ENCODE measurements at places on chromosomes 6 and 20. TPM values are rescaled to one million over a fixed set of nuclear protein-coding genes. Genes with fewer than 3 reads are reported as not detected.
A peak's percentile ranks its signal among the peaks of the same experiment; 100 is the strongest.

SLC52A3 gene
- not detected for polyA plus RNA-seq

LY6G5C gene
- polyA plus RNA-seq: 5.0 TPM

DNA sequence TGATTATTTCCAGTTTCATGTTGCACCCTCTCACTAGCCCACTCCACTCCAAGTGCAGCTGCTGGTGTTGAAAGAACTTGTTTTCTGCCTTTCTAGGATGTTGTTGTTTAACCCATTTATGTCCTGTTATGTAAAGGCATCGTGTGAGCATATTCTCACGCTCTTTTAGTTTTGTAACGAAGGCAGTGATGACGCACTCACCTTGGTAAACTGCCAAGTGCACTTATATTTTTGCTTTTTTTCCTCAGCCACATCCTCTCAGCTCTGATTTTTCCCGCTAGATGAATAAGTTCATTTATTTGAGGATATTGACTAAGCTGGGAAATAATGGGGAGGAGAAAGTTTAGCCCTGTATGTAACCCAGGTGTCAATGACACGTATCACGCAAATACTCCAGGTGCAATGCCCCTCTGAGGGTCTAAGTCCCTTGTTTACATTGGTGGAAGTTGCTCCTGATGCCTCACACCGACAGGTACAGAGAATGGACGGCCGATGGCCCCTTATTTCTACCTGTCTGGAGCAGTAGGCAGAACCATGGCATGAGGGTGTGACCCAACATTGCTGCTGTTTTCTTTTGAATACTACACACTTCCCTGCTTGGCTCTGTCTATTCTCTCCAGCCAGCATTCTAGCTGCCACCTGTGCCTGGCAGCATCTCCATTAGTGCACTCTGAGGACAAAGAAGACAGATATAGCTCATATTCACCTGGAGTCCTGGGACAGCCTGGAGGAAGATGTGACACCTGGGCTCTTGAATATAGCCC, 132.7 kb upstream of the SLC24A3 start:
- DNase-seq: no peak

DNA sequence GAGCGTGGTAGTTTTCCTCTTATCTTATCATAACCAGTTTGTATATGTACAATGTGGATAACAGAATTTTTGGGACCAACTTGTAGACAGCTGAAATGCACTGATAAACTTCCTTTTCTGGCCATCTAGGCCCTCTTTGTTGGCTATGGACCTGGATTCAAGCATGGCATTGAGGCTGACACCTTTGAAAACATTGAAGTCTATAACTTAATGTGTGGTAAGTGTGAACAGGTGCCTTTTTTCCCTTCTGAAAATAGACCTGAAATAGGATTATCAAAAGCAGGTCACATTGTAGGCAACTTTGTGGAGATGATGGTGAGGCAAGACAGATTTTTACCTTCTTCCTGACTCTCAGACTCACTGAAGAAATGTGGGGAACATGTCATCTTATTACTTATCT, 67.8 kb downstream of the ENPP1 start:
- DNase-seq: no peak

DNA sequence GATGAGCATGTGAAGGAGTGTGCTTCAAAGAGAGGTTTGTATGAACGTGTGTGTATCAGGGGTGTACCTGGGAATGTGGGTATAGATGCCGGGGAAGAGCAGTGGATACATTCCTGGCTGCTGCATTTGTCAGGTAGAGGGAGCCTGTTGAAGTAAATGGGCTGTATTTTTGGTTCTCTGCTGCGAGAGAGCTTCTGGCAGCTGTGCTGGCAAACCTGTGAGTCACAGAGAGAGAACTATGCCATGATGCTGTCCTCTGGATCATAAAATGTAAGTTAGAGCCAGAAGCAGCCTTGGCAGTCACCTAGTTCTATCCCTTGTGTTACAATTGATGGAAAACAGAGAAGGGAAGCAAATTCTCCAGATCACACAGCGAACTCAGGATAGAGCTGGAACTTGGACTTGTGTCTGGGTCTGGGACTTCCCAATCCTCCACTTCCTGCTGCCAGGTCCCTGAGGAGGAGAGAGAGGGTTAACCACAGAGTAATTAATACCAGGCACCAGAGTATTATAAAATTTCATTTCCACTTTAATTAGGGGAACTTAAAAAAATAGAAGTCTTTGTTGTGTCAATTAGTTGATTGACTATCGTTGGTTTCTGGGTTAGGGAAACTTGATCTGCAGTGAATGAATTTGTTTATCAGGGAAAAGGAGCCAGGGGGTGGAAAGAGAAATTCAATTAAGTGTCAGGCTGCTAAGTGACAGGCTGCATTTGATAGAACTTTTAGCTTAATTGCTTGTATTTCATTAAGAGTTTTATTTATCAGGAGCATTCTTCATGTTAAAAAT, 41.1 kb upstream of the GTSF1L start:
- DNase-seq: peak; percentile 35
